ENCODE measurements at places on chromosomes 7 and 10.

DNA sequence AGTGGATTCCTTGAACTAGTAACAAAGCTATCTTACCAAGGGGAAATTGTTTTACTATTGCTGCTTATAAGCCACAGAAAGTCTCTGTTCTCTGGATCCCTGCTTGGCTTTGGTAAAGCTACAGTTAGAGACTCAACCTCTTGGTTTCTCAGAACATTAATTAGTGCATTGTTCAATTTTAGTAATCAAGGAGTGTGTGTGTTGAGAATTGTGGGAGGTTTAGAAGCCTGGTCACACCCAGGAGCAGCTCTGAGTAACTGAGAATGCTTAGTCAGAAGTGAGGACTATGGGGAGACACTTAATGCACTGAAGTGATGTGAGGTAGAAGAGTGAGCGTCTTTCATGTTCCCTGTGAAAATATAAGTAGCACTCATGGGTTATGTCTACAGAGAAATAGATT lies 8.2 kb upstream of the ACTA2 start:
- no peak for DNase-seq

GRCh38 chr7:127393368-127394058 lies 1.0 kb upstream of the ZNF800 start:
- peak; percentile 6 for DNase-seq

DNA sequence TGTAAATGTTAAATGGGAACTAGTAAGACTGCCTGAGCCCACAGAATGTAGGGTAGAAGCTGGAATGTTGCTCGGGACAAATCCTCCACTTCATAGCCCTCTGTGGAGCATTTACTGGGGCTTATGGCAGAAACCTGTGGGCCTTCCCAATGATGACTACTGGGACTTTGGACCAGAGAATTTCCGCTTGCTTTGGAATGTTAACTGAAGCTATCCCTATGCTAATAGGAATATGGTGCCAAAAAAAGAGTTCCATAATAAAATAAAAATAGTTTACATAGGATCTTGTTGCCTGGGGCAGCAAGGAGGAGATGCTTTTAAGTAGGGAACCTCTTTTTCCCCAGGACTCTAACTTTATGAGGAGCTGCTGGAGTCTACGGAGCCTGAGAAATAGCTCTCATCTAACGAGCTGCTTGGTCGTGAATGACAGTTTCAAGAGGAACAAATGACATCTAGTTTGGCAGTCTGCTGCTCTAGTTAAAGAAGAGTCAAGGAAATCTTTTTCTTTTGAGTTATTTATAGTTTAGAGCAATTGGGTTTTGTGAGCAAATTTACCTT lies 5.7 kb upstream of the DYNC2I1 start:
- no peak for DNase-seq

DNA sequence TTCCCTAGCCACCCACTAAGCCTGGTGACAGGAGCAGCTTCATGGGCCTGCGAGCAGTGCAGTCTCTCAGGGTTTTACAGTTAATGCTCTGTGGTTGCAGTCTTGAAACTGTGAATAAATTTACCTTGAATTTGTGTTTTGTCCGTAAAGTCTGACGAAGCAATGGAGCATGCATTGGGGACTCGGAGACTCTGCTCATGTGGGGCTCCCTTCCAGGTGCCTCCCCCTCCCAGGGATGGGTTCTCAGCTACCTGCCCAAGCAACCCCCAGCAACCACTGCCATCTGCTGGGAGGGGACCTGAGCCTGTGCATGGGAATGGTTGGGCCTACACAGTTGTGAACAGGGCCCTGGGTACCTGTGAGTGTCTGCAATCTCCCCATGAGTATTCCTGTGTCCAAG lies 36.3 kb upstream of the IKZF1 start:
- no peak for DNase-seq

- DNase-seq = no peak
These were observed 257.1 kb upstream of the PITRM1 start for GRCh38 chr10:3429676-3430075.

DNA sequence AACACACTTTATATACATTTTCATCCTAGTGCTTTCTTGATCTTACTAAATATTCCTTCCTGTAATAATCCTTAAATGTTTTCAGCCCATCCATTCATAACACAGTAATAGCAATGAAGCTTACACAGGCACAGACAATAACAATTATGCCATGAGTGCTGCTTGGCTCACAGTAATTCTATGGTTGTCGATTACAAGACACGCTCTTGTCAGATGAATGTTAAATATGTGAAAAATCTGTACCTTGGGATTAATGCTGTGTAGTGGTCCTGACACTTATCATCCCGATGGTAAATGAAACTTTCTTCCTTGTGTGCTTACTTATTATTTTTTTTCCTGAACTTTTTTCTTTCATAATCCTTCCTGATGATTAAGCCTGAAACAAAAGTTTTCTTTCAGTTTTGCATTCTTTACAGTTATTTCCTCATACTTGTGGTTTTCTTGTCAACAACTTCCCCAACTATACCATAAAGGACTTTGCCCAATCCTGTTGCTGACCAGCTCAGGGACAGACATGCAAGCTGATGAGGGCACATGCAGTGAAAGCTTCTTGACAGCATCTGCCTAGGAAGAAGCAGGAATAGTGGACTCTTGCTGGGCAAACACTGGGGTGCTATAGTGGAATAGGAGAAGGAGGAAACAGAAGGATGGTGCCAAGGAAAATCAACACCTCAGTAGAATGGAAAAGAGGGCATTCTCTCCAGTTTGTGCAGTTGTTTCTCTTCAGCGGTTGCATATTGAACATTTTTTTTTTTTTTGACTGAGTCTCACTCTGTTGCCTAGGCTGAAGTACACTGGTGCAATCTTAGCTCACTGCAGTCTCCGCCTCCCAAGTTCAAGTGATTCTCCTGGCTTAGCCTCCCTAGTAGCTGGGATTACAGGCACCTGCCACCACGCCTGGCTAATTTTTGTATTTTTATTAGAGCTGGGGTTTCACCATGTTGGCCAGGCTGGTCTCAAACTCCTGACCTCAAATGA lies 6.7 kb upstream of the MGAM2 start:
- no peak for DNase-seq

DNA sequence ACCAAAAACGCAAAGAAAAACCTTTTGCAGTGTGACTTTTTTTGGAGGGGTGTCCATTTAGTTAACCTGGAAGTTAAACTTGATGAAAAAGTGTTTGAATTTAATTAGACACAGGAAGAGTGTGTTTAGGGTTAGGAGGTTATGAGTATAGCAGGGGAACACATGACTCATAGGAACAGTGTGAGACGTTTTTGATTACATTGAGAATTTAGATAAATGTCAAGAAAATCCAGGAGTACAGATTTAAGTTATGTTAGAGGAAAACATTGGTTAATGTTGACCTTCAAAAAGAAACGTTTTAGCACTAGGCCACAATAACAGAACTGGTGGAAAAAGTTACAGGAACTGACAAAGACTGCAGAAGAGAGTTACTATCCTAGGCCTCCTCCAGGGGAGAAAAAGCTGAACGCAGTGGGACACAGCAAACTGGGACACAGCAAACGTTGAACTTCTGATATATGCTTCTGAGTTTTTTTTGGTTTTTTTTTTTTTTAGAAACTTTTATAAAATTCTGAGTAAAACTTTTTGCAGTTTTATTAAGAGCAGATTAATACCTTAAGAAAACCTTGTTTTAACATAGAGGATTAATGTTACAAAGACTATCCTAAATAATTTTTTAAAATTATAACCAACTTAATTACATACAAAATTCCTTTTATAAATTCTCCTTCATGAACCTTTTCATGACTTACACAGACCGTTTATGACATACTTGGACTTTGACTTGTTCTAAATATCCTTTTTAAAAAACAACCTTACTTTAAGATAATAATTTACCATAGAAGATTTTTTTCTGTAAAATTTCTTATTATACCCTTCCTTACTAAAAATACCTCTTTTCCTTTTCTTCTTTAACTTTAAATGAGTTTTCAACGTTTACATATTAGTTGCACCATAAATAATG lies 22.2 kb downstream of the LANCL2 start:
- DNase-seq = no peak

GRCh38 chr10:44725404-44725803 lies 185.7 kb upstream of the TMEM72 start:
- DNase-seq = no peak

DNA sequence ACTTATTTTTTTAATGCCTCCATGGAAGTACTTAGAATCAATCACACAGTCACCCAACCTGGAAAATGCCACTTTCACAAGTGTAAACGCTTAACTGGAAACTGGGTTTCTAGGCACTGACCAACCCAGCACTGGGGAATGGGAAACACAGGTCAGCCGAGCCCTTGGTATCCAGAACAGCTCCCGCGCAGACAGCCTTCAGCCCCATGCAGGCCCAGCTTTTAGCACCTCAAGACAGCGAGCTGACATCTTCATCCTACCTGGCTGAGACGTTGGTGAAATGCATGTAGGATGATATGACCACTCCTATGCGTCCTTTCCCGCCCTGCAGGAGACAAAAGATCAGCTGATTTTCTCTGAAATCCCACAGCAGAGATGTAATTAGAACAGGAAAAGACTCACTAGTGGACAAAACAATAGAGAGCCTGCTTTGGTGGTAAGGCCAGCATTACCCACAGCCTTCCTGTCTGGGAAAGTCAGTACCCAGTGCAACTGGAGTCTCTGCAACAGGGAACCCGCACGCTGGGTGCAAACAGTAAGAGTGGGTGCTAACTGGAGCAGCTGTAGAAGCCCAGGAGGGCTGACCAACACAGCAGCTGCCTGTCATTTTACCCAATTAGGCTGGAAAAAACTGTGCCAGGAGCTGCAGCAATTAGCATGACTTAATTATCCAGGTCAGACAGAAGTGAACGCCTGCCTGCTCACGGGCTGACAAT lies 153.7 kb downstream of the TNS3 start:
- no peak for DNase-seq

- no peak for DNase-seq
These were observed 290.8 kb upstream of the BMPER start for GRCh38 chr7:33614357-33615117.

- DNase-seq = no peak
These were observed 25.9 kb downstream of the STEAP4 start for GRCh38 chr7:88280801-88281200.

GRCh38 chr7:1425292-1426136 lies 33.8 kb downstream of the MICALL2 start:
- DNase-seq = no peak

DNA sequence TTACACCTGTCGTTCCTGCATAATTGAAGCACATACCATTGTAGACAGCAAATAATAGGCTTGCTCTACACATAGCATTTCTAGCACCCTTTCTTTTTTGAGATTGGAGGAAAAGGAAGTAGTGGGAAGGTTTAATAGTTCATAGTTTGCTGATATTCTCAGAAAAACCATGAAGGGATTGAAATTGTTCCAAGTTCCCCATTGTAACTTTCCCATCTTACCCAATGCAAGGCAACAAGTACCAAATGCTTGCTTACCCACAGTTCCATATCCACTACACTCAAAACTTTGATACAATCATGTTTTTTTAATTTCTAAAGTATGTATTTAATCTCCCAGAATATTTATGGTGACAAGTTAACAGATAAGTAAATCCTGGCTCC lies 13.8 kb downstream of the CYP3A5 start:
- DNase-seq = no peak

DNA sequence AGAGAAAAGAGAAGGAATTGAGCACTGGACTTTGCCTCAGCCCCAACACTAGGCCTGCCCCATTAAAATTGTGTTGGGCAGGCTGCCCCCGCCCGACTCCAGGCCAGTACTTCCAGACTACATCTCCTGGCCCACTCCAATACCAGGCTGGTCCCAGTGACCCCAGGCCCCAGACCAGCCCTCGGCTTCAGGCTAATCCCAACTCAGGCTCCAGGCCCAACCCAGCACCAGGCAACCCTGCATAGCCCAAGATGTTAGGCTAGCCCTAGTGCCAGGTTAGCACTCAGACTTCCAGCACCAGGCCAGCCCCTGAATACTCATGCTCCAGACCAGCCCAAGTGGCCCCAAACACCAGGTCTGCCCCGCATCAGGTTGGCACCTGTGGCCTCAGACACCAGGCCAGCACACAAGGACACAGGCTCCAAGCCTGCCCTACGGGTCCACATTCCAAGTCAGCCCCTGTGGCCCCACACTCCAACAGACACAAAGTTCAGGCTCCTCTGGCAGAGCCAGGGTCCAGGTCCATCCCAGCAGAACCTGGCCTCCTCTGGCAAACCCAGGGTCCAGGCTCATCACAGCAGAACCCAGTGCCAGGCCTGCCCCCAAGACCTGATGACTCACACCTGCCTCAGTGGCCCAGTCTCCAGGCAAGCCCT lies 20.3 kb downstream of the COG5 start:
- DNase-seq = no peak

GRCh38 chr10:63504145-63504881 lies 16.9 kb upstream of the REEP3 start:
- DNase-seq = no peak

- peak; percentile 97 for DNase-seq
These were observed at the start of gene ZKSCAN5 for GRCh38 chr7:99504603-99505323. Gene ZKSCAN5 (plus strand): TSS chr7:99504662. CDS start chr7:99506045, 1,383 bp downstream.

- DNase-seq = no peak
These were observed 86.6 kb upstream of the MDFIC start for GRCh38 chr7:114835303-114835702.

- no peak for DNase-seq
These were observed 11.0 kb downstream of the CPA4 start for GRCh38 chr7:130303982-130304381.

DNA sequence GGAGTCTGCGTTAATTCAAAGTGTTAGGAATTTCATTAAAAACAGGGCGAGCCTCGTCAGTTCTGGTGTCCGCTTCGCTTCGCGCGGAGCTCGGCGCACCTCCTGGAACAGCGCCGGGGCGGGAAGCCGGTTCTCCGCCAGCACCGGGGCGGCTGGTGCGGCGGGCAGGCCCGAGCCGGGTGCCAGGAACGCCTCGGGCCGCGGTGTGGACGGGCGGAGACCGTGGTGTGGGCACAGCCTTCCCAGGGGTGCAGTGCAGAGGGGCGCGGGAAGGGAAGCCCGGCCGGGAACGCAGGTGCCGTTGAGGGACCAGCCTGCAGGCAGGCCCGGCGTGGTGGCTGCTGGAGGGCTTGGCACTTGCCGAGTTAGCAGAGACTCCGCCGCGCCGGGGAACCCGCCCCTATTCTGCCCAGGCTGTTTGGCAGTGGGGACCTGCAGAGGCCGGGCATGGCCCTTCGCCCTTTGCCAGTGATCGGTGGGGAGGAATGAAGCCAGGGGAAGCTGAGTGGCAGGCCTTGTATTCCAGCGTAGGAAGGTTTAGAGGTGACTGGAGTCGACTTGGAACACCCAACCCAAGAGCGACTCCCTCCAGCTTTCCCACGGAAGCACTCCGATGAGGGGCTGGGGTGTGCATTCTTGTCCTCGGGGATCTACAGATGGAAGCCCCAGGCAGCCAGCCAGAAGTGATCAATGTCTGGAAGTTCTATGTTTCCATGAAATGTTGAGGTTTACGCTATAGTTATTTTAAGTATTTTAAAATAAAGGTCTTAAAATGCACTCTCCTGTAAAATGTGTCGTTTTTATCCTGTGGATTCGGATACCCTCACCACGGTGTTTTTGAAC lies 945 bp upstream of the RHEB start:
- peak; percentile 33 for DNase-seq

GRCh38 chr10:12353399-12354242 lies 4.3 kb downstream of the CAMK1D start:
- DNase-seq = no peak

- DNase-seq = no peak
These were observed 565.5 kb upstream of the IGFBP3 start for GRCh38 chr7:46486256-46487206.

- DNase-seq = no peak
These were observed 13.5 kb downstream of the GHRHR start for GRCh38 chr7:30977222-30977621.

Data from prostate gland (tissue), 2 donors.